ENCODE measurements at places on chromosomes 3 and 15.

GRCh38 chr15:58040150-58040549 lies 25.4 kb downstream of the ALDH1A2 start:
- no peak for DNase-seq

DNA sequence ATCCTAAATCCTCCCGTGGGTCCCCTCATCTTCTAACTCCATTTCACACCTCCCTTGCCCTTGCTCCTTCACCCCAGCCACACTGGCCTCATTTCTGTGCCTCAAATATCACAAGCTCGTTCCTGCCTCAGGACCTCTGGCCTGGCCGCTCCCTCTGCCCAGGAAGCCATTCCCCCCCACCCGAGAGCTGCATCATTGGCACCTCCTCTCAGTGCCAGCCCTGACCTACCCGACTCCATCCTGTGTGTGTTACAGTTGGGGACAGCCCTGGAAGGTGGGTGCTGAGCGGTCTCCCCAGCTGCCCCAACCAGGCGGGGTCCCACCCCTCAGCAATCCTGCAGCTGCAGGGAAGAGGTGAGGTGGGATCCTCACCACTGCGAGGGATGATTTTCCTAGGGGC lies 14.5 kb downstream of the PLXND1 start:
- no peak for DNase-seq

DNA sequence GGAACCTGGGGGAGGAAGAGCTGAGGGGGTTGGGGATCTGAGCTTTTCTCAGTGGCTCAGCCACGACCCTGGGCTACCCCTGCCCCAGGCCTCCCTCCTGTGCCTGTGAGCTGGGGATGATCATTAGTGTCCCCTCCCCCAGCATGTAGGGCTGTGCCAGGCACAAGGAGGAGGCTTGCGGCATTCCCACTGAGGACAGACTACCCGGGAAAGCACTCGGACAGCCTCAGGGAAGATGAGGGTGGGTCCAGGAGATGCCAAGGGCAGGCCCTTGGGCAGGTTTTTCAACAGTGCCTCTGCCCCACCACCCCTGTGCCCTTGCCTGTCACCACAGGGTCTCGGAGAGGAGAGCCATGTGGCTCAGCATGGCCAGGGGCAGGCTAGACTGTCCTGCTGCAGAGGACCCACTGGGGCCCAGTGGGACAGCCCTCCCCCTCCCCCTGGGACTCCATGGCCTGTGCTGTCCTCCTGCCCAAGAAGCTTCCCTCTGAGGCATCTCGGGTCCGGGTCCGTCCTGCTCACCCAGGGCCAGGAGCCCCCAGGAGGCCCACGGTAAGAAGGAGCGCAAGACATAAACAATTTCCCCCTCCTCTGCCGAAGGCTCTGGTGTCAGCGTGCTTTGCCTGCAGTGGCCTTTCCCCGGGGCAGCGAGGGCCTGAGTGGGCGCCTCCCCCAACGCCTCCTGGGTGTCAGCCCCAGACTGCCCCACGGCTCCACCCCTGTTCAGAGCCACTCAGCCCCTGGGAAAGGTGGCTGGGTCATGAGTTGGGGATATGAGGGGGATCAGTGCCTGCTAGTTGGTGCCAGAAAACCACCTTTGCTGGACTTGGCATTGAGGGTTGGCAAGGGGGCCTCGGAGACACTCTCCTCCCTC lies 192.5 kb downstream of the GOLGA6L6 start:
- no peak for DNase-seq

DNA sequence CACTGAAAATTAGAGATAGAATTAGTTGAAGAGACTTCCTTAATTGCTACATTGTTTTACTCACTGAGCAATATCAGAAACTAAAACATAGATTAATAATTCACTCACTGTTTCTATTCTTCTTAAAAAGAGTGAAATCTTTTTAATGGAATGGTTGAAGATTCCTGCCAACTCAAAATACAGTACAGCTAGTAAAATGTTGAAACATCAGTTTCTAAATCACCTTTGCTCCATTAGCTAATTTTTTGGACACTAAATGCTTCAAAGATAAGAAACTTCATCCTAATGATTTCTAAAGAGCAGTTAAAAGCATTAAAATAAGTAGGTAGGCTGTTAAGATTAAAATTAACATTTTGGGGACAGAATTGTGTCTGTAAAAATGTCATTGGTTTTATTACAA lies 10.5 kb upstream of the NIT2 start:
- DNase-seq = no peak

- peak; percentile 7 for DNase-seq
These were observed 2.2 kb downstream of the SMAD6 start for GRCh38 chr15:66704019-66704802.

- no peak for DNase-seq
These were observed 36.1 kb upstream of the EPHB3 start for GRCh38 chr3:184525337-184526087.

GRCh38 chr3:86104154-86104553 lies 886.8 kb downstream of the VGLL3 start:
- no peak for DNase-seq

- DNase-seq = no peak
These were observed 71.7 kb downstream of the FGF12 start for GRCh38 chr3:192655628-192656027.

GRCh38 chr3:53749448-53749847 lies 96.8 kb downstream of the CHDH start:
- no peak for DNase-seq

DNA sequence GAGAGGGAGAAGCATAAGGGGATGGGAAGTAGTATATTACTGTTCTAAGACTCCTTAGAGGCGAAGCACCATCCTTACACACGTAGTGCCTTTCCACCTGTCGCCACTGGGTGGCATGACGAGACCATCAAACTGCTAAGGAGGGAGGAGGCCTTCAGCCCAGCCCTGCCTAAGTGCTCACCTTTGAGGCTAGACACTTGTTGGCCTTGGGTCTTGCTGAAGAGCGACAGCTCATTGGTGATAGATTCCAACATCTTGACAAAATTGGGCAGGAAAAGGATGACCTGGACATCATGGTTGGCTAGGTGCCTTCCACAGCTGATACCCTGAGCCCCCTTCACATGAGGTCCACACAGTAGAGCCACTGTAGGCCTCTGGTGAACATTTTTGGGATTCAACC lies 19.6 kb downstream of the CLK3 start:
- peak; percentile 67 for DNase-seq

DNA sequence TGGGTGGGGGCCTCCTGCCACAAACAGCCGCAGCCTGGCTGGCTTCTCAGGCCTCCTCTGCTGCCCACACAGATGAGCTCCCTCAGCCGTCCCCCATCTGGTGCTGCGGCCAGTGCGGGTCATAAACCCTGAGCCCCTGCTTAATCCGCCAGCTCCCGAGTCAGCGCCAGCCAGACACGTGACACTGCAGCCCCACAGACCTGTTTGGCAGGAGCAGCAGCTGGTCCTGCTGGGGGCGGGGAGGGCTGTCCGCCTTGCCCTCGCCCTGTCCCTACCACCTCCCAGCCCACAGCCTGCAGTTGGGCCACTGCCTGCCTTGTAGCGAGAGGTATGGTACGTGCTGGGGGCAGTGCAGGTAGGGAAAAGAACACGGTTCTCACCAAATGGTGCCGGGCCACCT lies 86.2 kb downstream of the IQSEC1 start:
- no peak for DNase-seq

- no peak for DNase-seq
These were observed 191.1 kb downstream of the GREM1 start for GRCh38 chr15:32908872-32909271.

DNA sequence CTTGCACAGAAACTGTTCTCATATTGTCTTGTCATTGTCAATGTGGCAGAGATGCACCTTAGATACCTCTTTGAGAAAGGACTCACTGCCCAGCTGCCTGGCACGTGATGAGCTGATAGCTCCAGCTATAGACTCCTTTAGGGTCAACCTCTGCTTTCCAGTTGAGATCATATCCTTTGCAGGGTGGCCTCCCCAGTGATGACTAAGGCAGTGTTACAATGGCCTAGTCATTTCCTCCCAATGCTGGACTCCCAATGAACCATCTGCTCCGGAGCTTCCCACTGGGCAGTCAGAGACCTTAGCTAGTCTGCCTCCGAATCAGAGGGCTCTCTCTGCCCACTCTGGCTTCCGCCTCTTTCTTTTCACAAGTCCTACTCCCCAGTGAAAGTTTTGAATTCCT lies 79.5 kb downstream of the CHRD start:
- no peak for DNase-seq

DNA sequence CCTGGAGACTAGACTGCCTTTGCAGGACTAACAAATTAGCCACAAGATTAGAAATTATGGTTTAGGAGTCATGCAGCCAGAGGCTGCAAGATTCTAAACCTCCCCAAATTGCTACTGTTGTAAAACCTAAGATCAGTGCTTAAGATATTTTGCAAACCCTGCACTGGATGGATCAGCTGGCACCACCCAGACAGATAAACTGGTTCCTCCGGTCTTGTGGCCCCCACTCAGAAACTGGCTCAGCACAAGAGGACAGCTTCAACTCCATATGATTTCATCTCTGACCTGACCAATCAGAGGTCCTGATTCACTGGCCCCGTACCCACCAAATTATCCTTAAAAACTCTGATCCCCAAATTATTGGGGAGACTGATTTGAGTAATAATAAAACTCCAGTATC lies 19.5 kb upstream of the PXYLP1 start:
- no peak for DNase-seq

DNA sequence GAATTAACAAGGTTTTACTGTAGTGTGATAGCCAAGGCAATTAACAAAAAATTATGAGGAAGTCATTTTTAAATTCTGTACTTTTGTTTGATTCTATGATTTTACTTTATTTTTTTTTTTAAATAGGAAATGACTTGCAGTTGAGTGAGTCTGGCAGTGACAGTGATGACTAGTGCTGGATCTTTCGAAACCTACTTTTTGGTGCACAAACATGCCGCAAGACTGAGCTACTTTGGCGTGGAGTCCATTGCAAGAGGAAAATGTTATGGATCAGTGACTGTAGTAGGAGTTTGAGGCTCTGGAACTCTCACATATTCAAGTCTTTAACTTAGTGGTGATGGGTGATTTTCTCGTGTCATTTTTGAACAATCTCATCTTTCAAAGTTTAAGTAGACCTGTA lies 11.6 kb downstream of the EAF1 start:
- DNase-seq = no peak

- no peak for DNase-seq
These were observed 24.7 kb downstream of the LYSMD4 start for GRCh38 chr15:99708563-99708962.

DNA sequence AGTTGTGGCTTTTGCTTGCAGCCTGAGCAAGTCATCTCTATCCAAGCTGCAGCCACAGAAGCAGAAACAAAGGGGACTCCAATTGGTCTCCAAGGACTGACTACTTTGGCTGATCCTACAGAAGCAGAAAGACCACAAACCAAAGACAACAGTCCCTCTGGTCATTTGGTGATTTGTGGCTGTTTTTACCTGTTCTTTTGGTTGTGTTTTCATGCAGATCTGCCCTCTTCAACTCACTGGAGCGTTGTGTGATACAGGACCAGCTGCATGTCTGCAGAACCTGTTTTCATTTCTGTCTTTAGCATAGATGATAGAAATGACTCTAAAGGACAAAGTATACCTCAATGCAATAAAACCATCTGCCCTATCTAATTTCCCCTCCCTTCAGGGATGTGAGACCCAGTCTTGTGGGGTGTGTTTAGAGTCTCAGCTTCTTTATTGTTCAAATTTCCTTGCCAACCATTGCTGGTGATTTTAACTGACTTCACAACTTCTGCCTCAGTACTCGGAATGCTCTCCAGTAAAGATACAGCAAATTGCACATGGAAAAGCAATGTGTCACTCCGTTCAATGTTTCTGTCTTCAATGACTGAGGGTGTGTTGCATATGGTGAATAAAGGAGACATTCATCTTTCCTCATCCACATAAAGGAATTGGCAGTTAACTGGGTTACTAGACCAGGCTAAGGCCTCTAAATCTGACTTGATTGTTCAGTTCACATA lies 48.9 kb upstream of the SLC7A14 start:
- no peak for DNase-seq

- no peak for DNase-seq
These were observed 17.7 kb downstream of the MCCC1 start for GRCh38 chr3:183081459-183082183.

- peak; percentile 60 for DNase-seq
These were observed 22.5 kb upstream of the TSC22D2 start for GRCh38 chr3:150385296-150386242.

DNA sequence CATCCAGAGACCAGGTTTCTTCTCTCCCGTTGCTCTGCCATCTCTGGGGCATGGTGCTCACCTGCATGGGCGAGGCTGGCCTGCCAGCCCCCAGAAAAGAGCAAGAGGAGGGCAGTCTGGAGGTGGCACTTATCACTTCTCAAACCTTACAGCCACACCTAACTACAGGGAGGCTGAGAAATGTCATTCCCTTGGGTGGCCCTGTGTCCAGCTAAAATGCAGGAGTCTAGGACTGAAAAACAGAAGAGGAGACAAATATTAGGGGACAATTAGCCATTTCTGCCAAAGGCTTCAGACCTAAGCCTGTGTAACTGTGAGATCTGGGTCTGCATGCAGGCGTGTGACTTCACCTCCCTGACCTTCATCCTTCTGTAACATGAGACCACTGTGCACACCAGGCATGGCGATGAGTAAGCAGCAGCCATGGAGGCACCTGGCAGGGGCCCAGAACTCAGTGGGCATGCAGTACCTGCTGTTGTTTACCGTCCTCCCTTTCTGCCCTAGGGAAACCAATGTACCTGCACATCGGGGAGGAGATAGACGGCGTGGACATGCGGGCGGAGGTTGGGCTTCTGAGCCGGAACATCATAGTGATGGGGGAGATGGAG lies 83.4 kb downstream of the MESD start:
- no peak for DNase-seq

- DNase-seq = no peak
These were observed 40.7 kb downstream of the MYRIP start for GRCh38 chr3:39849992-39850715.

- no peak for DNase-seq
These were observed 41.6 kb upstream of the DLG1 start for GRCh38 chr3:197339841-197340520.

DNA sequence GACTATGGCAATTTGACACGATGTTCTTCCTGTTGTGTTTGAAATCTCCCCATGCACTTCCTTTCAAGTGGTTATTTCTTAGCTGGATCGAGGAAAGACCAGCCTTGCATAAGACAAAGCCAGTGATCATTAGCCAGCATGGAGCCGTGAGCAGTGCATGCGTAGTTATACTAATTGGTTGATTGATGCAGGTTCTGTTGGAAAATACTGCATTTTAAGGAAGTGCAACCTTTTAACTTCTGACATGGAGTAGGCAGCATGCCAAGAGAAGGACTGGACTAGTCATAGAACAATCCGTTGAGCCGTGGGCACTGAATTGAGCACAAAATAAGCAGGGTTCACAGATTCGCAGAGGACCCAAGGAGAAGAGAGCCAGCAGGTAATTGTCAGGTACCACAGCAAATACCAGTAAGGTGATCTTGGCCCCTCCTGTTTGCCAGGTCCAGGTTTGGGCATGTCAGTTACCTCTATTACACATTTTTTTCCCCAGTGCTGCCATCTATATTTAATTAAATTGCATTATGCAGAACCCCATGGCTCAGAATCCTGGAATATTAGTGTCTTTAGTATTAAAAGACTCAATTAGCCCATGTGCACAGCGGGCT lies 29.0 kb upstream of the BCL6 start:
- peak; percentile 34 for DNase-seq

All from naive B cell (primary cell).